Smooth muscle cell of bladder (primary cell): ENCODE measurements at places on chromosomes 6 and 20. TPM values are rescaled to one million over a fixed set of nuclear protein-coding genes. Genes with fewer than 3 reads are reported as not detected.

SYNDIG1 gene
- 1.1 and 1.9 TPM in 2 replicates for total RNA-seq

PRR18 gene
- total RNA-seq, result not detected in 2 replicates

ADGRF4 gene
- total RNA-seq, result 0.71 and 0.74 TPM in 2 replicates

RAE1 gene
- total RNA-seq, result 18.5 and 25.2 TPM in 2 replicates

OXT gene
- 0.18 and 0.28 TPM in 2 replicates for total RNA-seq

SLC16A10 gene
- not detected in 2 replicates for total RNA-seq

PRKN gene
- total RNA-seq, result 1.1 and 2.0 TPM in 2 replicates

C20orf204 gene
- total RNA-seq, result 0.57 and 0.92 TPM in 2 replicates
